AG10803 (cell line): ENCODE measurements at places on chromosomes 4 and X.

DNA sequence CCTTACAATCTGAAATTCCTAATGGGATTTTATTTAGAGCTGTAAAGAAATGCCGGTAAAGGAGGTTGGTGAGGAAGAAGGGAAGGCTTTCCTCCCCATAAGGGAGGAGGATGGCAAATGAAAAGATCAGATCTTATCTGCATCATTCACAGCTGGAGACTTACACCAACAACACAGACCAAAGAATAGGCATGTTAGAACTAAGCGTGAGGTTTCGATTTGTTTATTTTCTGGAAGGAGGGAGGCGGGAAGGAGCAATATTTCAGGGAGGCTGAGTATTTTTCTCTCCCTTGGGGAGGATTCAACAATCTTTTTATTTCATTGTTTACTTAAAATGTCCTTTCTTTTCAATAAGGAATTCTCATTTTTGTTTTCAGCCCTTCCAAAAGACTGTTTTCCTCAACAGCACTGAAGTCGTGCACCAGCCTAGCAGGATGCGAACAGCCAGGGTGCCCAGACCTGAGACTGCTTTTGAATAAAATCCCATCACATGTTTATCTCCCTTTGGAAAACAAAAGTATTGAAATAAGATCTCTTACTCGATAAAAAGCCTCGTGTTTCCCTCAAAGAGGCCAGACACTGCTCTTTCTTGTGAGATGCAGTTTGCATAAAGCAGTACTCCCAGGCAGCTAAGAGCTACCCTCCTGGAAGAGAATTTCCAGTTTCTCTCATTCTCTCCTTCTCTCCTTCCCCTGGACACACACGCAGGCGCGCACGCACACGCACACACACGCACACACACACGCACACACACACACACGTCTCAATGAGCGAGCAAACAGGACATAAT lies 236.1 kb downstream of the MGST2 start:
- peak; percentile 49 for DNase-seq

DNA sequence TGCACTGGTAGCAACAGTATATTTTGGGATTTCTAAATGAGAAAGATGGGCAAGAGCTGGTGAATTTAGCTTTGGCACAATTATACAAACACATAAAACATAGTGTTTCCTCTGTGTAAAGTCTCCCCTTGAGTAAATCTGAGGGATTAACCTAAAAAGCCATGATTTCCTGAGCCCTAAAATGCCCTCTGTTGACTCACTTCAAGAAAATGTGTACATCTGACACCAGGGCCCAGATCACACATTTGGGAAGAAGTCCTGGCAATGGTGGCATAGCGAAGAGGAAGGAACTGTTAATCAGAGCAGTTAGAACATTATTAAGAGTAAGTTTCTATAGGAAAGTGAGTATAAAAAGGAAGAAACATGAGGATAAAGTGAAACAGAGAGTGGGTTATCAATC lies 338.5 kb downstream of the SPOCK3 start:
- DNase-seq = no peak

DNA sequence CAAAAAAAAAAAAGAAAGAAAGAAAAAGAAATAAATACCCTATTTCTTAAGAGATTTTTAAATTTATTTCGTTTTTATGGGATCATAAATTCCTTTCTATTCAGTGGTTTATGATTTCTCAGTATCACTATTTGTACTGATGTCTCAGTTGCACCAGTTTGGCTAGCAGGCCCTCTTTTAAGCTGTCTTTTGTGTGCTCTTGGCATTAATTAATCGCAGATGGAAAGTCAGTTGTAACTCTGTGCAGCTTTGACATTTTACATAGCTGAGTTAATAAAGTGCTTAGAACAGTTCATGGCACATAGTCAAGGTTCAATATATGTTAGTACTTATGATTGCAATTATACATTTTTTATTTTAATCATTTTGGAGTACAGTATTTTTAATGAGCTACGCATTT lies 123.7 kb upstream of the NUDT6 start:
- DNase-seq = peak; percentile 37

GRCh38 chr4:52968241-52968640 lies 106.1 kb downstream of the RASL11B start:
- DNase-seq = no peak

- DNase-seq = peak; percentile 50
Observed at GRCh38 chr4:47469951-47470350, 6.4 kb upstream of the COMMD8 start.

GRCh38 chr4:79673377-79673776 lies 265.3 kb upstream of the GK2 start:
- DNase-seq = no peak

DNA sequence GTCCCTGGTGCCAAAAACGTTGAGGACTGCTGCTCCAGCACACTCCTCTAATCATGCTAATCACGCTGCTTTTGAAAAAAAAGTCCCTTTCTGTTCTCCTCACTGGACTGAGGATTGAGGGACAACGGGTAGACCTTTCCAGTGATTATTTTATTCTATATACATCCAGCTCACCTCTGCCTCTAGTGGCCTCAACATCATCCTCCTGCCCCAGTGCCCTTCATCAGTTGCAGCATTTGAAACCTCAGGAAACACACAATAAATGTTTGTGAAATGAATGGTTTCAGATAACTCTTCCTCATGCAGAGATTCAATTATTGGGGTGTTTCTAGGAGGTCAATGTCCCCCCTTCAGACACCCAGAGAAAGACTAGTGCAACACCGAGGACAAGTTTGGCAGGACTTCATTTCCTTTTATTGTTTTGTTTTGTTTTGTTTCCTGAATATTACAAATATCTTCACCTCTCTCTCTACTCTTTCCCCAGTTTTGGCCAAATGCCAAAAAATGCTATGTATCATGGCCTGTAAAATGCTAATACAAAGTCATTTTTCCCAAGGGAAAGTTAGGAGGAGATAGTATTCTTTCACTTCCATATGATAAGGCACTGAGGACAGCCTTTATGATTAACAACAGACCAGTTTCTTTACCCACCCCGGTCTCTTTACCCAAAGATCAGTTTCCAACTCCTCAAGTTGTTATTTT lies 460.1 kb upstream of the SLIT2 start:
- DNase-seq = no peak

GRCh38 chr4:20288846-20289512 lies 37.3 kb downstream of the SLIT2 start:
- peak; percentile 73 for DNase-seq

DNA sequence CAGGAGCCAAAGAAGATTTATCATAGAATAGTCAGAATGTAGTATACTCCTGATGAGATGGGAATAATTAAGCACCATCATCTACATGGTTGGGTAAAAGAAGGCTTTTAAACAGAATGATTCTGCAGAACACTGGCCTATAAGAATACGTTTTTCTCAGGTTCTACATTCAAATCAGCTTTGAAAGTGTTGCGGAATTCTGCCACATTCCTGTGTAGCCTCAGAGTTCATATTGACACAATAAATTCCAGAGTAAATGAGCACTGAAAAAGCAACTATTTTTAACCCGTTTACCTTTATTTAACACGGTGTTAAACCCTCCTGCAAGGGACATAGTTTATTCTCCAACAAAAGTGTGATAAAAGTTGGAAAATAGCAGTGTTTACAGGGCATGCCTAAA lies 950.2 kb upstream of the SLIT2 start:
- peak; percentile 4 for DNase-seq

DNA sequence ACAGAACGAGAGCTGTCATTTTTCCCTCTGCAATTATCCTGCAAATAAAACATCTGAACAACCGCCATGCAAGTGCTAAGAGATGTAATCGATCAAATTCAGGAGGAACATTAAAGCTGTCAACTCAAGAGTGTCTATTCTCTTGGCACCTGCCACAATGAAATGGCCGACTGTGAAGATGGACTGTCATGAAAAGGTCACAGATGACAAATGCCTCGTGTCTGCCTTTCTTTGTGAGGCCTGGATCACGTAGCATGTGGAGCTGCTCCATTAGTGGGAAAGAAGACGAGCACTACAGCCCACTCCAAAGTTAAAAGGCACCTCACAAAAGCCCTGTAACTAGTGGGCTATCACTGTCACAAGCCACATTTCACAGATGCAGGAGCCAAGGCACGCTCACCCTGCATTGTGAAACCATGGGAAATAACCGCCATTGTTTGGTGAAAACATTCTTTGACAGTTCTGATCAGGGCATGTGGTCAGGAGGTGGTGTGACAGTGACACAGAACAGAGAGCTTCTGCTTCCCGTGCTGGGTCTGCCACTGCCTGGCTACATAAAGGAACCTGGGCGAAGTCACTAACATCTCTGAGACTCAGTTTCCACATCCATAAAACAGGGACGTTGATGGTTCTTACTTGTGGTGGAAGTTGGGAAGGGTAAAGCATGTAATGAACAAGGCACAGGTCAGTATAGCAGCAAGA lies 98.9 kb downstream of the EVC2 start:
- no peak for DNase-seq
